ENCODE measurements at places on chromosomes 5 and 9. TPM values are rescaled to one million over a fixed set of nuclear protein-coding genes. Genes with fewer than 3 reads are reported as not detected.

ENTPD8 gene
- polyA plus RNA-seq, result 0.01 TPM

GRCh38 chr5:109053995-109054417, 306.3 kb downstream of the FER start:
- no peak overlapping the region for H3K27ac ChIP-seq
- H3K4me3 ChIP-seq, result no peak overlapping the region
- no peak for DNase-seq
- H3K27me3 ChIP-seq, result no peaks in the 10 kb centered on the region

PCAT7 gene
- 0.21 TPM for polyA plus RNA-seq

GRCh38 chr5:78647838-78648358, 674 bp downstream of the LHFPL2 start:
- H3K4me1 ChIP-seq, result peaks cover 5% of the 10 kb centered on the region
- no peaks in the 10 kb centered on the region for H3K27me3 ChIP-seq
- DNase-seq, result peak; percentile 85
- no peaks in the 10 kb centered on the region for H3K36me3 ChIP-seq

NMUR2 gene
- not detected for polyA plus RNA-seq

FOXE1 gene
- polyA plus RNA-seq, result not detected

PCDHA4 gene
- 0.01 TPM for polyA plus RNA-seq

STK32A gene
- 0.42 TPM for polyA plus RNA-seq

SPINK4 gene
- polyA plus RNA-seq, result 0.34 TPM

DNA sequence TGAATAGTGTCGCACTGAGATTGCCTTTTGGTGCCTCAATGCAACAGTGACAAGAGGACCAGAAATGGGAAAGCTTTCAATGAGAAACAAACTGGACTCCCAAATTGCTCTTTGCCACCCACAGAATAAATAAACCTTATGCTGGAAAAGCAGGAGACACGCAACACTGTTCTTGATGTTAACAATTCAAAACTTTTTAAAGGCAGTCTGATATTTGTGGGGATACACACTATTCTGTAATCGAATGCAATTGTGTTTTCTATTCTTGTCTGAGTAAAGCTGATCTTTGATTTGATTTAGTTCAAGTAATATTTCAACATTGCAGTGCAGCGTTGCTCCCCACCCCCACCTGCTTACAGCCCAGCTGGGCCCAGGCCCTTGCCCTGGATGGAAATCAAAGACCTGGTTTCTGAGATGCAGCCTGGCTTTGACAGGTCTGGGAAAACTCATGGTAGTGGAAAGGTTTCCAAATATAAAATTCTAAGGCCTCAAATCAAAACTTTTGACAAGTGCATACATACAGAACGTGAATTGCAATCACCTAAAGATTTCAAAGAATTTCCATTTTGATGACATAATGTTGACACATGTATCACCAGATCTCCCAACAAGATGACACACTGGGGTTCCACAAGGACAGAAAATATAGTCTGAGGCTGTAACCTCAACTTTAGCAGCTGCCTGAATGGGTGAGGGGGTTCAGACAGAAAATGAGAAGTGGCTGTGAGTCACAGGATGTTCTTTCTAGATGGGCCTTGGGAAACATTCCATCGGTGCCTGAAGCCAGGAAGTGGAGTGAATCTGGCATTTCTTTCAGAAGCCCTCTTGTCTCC, 55.1 kb downstream of the ABCA1 start:
- peaks cover 53% of the 10 kb centered on the region for H3K4me1 ChIP-seq
- no peak overlapping the region for H3K4me3 ChIP-seq
- peak overlapping the region; percentile 64 for H3K27ac ChIP-seq
- H3K27me3 ChIP-seq, result no peaks in the 10 kb centered on the region

DNA sequence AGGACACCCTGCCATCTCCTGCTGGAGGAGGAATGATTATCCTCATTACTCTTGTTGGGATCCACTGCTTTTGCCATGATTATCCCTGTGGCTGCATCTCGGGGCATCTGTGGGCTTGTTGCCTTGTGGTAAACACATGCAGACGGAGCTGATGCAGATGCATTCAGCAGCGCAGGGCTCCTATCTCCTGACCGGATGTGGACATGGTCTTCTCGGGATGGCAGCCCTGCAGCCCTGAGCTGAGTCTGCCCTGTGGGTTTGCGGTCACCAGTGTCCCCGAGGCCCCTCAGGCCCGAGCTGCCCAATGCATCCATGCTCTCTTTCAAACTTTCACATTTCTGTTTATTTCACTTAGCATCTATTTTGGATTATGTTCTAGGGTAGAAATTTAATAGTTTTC, 250.4 kb upstream of the IRX1 start:
- no peak overlapping the region for H3K4me3 ChIP-seq
- peak; percentile 12 for DNase-seq
- H3K27ac ChIP-seq, result no peak overlapping the region
- no peaks in the 10 kb centered on the region for H3K4me1 ChIP-seq
- no peaks in the 10 kb centered on the region for H3K36me3 ChIP-seq

Data from psoas muscle (tissue), 8 donors.